Neural progenitor cell (in vitro differentiated cells): ENCODE measurements at places on chromosomes 6 and 20. TPM values are rescaled to one million over a fixed set of nuclear protein-coding genes. Genes with fewer than 3 reads are reported as not detected.

The SLC12A5 gene
- 0.37 and 0.77 TPM in 2 replicates for total RNA-seq

The MAS1 gene
- total RNA-seq: not detected in 2 replicates

The OTOR gene
- total RNA-seq: not detected in 2 replicates

The TDRD6 gene
- total RNA-seq: 0.09 and 0.15 TPM in 2 replicates

The ANKEF1 gene
- total RNA-seq: 4.2 and 8.3 TPM in 2 replicates

The LHFPL5 gene
- total RNA-seq: not detected in 2 replicates

The DEFB124 gene
- total RNA-seq: not detected in 2 replicates

The PTCRA gene
- total RNA-seq: not detected in 2 replicates

The OOEP gene
- total RNA-seq: not detected in 2 replicates

The HCK gene
- not detected in 2 replicates for total RNA-seq

The TNFRSF6B gene
- 0.25 TPM in 1 of 2 replicates, not detected in the other for total RNA-seq

The ZNF311 gene
- 1.9 and 2.0 TPM in 2 replicates for total RNA-seq

The MYCT1 gene
- not detected in 2 replicates for total RNA-seq

DNA sequence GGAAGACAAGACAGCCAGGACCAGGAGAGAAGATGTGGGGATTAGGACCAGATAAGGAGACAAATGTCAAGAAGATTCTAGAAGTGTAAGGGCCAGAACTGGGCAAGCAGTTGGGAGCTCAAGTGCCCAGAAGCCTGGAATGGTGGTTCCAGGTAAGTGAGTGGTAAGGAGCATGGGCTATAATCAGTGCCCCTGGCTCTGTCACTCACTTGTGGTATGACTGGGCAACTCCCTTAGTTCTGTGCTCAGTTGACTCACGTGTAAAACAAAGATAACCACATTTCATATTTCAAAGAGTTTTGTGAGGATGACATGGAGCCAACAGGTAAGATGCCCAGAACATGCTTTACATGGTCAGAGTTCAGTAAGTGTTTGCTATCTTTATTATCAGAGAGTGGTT lies 11.2 kb downstream of the CCDC167 start:
- DNase-seq: no peak

- no peak for DNase-seq
Measured at GRCh38 chr6:109282756-109283155, 99.5 kb downstream of the CD164 start.

DNA sequence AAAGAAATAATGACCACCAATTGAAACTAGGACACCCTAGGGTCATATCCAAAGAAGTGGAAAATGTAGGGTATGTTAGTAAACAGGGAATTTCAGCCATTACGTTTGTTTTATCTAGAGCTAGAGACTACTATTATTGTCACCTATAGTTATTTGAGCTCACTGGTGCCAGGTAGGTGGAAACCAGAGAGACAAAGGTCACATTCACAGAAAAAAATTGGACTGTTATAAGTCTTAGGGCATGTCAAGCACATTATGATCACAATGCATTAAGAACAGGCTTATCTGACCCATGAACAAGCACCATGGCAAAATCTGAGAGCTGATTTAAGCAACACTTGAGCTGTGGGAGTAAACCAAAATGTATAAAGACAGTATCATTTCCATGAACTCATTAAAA lies 530.1 kb upstream of the CITED2 start:
- no peak for DNase-seq

- DNase-seq: peak; percentile 75
Measured at GRCh38 chr20:12207875-12208274, 290.2 kb downstream of the BTBD3 start.

DNA sequence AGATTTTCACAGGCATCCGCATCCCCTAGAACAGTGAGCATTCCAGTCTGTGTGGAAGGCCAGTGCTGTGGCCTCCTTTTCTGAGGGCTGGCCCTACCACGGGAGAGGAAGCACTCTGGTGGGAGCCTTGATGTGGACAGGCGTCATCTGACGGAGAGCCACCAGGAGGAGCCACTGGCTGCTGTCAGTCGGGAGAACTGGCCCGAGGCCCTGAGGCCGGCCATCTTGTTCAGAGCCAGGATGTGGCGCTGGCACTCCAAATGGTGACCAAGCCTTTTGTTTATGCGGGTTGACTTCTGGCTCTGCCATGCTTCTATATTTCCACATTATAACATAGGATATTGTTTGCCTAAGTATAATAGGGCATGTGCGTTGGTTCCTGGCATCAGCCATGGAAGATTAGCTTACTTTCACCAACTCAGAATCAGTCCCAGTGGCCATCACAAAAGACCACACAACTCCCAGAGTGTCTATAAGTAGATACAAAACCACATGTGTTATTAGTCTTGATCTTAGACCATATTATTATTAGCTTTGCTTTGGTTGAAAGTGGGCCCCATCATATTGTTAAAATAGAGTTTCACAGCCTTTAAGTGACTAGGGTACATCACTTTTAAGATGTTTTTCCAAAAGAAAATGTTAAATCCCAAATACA lies 273.9 kb upstream of the TAB2 start:
- peak; percentile 52 for DNase-seq

- DNase-seq: no peak
Measured at GRCh38 chr20:62736026-62736406, 27.4 kb downstream of the NTSR1 start.

DNA sequence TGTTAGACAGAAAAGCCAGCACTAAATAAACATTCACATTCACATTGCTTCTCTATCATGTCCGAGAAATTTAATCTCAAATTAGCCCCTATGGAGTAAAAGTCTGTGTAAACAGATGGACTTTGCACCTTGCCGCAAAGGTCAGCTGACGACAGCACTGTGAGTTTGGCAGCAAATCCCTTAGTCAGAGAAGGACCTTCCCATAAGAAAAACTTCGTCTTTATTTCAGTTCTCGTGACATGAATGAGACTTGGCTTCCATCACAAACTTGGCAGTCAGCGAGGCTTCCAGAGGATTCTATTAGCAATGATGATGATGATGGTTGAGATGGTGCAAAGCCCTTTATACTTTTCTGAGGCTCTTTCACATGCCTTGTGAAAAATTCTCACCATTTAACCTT lies 133.7 kb upstream of the IFNGR1 start:
- DNase-seq: no peak

DNA sequence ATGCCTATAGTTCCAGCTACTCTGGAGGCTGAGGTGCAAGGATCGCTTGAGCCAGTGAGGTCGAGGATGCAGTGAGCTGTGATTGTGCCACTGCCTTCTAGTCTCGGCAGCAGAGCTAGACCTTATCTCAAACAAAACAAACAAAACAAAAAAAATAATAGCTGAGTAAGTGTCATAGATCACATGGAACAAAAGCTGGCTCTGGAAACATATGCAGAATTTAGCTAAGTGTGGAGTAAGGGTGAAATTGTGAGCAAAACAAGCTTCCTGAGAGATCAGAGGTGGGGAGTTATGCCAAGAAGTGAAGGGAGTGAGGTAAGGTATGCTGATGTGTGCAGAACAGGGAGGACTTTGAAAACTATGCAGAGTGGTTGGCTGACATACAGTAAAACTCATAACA lies 18.7 kb downstream of the SGK1 start:
- DNase-seq: no peak

- no peak for DNase-seq
Measured at GRCh38 chr6:93164781-93165180, 254.6 kb downstream of the EPHA7 start.

DNA sequence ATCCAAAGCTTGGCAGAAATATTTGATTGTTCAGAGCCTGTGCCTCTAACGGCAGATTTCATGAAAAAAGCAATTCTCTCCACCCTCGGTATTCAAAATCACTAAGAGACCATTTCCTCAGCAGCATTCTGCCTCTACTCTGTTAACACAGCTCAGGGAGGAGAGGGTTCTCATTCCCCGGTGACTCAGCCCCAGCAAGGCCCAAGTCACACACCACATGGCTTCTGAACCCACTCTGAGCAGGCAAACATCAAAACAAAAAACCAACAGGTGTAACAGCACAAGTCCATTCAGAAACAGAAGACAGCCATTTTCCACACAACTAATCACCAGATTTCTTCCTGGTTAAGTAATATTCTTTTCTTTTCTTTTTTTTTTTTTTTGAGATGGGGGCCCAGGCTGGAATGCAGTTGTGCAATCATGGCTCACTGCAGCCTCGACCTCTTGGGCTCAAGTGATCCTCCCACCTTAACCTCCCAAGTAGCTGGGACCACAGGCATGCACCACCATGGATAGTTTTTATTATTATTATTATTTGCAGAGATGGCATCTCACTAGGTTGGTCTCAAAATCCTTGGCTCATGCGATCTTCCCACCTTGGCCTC lies 55.4 kb downstream of the GFOD1 start:
- DNase-seq: no peak

DNA sequence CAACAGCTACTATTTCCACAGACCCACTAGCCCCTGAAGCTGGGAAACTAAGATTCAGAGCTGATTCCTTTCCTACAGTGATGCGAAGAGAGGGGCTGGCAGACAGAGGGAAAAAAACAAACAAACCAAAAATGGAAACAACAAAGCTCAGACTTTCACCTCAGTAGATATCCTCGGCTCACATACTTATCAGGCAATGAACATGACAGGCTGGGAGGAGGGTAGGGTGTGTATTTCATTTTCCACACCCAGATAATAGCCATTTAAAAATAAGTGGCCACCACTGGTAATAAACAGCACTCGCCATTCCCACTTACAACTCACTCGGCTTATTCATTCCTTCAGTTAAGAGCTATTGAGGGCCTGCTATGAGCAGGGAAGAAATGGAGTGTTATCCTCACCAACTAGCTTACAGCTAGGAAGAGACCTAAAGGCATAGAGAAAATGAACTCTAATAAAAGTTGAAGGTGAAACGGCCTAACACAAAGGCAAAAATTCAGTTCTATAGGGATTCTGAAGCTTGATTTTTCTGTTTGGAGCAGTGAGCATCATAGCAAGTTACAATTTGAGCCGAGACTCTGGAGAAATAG lies 32.0 kb upstream of the SPTLC3 start:
- no peak for DNase-seq

GRCh38 chr6:82248273-82248735 lies 760 bp upstream of the IBTK start:
- DNase-seq: peak; percentile 55

GRCh38 chr6:83702077-83702476 lies 6.8 kb downstream of the SNAP91 start:
- DNase-seq: no peak

GRCh38 chr6:25167961-25168360 lies 111.2 kb upstream of the CARMIL1 start:
- no peak for DNase-seq

GRCh38 chr20:50412069-50412468 lies 98.1 kb upstream of the PTPN1 start:
- no peak for DNase-seq

GRCh38 chr6:44224965-44225305 lies 1.5 kb downstream of the SLC29A1 start:
- no peak for DNase-seq

DNA sequence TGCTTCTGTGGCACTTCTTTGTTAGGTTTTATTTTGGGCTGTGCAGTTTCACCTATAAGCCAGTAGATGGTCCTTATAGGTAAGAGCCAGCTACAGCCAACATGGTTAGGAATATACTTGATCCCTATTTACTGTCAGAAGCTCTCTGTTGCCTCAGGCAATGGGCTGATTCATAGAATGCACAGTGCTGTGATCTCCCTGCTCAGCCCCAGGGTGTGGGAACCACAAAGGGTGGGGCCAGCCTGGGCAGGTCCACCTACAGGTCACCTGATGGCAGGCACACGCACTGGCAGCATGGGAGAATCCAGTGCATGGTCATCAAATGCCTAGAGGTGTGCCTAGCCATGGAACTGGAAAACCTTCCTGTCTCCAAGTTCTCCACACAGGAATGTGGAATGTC lies 191.9 kb downstream of the MOXD1 start:
- DNase-seq: no peak

DNA sequence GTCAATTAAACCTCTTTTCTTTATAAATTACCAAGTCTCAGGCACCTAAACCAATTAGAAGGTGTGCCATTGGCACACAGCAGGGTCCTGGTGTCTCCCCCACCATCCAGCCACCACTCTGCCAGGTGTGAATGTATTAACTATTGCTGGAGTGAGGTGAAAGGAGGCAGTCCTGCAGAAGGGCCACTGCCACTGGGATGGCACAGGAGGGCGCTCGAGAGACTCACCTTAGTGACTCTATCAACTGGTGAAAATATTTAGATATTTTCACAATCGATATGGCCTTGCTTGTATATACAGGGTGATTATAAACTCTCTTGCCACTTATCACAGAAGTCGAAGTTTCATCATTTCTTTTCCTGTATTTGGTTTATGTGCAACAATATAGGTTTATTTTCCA lies 145.6 kb upstream of the ESR1 start:
- peak; percentile 54 for DNase-seq

GRCh38 chr6:34792605-34793500 lies 970 bp downstream of the BLTP3A start:
- DNase-seq: peak; percentile 39

DNA sequence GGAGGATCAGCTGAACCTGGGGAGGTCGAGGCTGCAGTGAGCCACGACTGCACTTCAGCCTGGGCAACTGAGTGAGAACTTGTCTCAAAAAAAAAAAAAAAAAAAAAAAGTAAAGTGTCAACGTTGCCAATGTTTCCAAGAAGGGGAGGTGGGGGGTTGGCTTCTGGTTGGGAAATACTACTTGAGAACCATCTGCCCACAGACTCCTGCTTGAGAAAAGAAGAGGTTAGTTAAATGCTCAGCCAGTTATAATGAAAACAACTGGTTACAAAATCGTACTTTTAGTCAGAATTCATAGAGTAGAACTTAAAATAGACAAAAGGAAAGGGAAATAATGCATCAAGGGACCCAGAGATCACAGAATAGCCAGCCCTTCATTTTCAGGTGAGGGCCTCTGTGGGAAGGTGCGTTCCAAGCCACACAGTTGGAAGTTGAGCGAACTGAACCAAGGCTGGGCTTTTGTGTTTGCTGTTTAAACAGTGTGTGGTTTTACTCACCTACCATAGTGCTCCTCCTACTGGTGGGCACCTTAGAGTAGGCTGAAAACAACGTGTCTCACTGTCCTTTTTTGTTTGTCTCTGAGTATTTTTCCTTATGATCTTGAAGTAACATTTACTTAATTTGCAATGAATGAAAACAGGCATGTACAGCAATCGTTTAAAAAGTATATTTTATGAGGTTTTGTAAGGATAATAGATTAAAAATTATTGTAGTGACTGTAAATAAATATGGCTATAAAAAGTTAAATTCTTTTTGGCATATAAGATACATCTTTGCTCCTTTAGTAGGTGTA lies 200.7 kb downstream of the BCAS1 start:
- peak; percentile 87 for DNase-seq

- DNase-seq: no peak
Measured at GRCh38 chr6:111450636-111451035, 32.4 kb downstream of the REV3L start.

- DNase-seq: no peak
Measured at GRCh38 chr6:119442776-119443184, 93.2 kb upstream of the MAN1A1 start.

DNA sequence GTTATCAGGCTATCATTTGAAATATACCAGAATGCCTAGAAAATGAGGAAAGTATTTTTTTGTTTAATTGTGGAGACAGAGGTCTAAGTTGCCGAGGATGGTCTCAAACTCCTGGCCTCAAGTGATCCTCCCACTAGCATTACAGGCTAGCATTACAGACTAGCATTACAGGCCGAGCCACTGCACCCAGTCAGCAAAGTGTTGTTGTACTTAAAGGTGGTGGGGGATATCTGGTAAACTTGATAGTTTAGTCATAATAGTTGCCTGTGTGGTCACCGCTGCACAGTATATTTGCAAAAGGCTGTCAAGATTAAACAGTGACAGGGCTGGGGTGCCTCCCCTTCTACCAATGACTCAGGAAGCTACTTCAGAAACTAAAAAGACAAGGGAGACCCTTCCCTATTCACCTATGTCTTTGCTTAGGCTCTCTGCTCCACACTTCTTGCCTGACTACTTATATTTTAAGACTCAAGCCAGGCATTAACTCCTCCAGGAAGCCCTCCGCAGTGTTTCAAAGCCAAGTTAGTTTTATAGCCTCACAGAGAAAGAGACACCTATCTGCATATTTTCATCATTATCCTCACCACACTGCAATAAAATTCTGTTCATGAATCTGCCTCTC lies 3.1 kb upstream of the AKIRIN2 start:
- DNase-seq: no peak
